Activated naive CD4-positive, alpha-beta T cell treated with anti-CD3 and anti-CD28 coated beads for 36 hours (primary cell): ENCODE measurements at places on chromosomes 2 and 18.

GRCh38 chr2:229335330-229335729 lies 64.2 kb upstream of the PID1 start:
- no peak for DNase-seq

- DNase-seq = no peak
Observed at GRCh38 chr2:29401994-29402393, 286.8 kb downstream of the CLIP4 start.

DNA sequence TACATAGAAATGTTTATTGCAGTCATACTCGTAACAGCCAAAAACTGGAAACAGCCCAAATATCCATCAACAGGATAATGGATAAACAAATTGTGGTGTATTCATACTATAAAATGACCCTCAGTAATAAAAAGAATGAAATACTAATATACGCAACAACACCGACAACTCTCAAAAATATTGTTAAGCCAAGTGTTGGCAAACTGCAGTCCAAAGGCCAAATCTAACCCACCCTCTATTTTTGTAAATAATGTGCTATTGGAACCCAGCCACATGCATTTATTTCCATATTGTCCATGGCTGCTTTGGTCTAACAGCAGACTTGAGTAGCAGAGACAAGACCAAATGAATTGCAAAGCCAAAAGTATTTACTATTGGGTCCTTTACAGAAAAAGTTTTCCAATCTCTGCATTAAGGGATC lies 151.0 kb downstream of the MREG start:
- DNase-seq = no peak

- no peak for DNase-seq
Observed at GRCh38 chr2:133204421-133204820, 363.8 kb downstream of the NCKAP5 start.

DNA sequence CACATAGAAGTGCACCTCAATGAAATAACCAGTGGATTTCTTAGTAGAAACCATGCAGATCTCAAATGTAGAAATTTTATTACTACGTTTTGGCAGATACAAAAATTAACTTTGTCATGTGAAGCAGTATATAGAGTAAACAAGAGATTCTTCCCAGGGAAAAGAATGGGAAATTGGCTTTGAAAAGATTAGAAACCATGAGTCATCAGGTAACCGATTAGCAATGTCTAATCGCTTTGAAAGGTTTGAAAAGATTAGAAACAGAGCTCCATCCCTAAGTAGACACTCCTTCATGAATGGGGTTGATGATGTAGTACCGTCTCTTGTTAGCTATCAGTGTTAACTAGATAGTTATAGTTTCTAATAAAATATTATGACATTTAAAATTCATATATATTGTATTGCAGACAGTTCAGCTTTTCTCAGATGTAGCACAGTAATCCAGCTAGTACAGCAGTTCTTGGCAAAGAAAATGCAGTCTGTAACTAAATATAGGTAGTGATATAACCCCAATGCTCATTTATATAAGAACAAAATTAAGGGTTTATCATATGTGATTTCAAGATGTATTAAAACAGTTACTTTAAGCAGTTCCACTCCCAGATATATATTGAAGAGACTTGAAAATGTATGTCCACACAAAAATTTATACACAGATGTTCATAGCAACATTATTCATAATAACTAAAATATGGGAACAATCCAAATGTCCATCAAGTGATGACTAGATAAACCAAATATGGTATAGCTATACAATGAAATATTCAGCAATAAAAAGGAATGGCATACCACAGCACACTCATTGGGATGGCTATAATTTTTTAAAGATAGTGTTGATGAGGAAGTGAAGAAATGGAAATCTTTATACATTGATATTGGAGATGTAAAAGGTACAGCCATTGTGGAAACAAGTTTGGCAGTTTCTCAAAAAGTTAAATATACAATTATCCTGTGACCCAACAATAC lies 113.9 kb downstream of the PTPN4 start:
- DNase-seq = no peak

DNA sequence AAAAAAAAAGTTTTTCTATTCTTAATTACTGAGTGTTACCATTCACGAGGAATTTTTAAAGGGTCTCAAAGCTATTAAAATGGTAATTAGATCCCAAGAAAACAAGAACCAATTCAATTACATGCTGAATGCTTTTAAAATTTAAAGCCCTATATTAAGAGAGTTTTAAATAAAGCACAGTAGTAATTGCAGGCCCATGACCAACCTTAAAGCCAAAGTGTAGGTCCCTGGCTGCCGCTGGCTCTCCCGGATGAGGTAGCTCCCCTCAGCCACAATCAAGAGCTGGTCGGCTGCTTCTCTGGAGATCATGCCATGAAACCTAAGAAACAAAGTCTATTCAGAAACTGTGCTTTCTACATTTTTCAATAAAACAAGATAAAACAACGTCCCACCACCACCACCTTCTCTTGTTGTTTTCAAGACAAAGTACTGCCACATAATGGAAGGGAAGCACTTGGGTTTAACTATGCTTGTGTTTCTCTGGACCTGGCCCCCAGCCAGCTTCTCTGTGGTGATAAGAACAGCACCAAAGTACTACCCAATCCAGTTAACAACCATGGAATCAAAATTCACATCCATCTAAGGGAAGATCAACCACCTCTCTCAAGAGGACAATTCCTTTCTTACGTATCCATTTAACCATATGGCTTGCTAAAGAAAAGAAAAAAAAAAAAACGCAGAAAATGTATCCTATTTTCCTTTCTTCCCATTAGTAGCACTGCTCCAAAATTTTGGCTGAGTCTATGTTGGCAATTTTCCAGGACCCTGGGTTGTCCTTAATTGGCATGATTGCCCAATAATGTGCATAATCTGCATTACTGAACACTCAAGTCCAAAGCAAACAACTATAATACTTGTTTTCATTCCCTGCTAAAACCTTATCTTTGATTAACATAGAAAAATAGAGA lies 90.1 kb downstream of the CHN1 start:
- no peak for DNase-seq

- no peak for DNase-seq
Observed at GRCh38 chr18:33833842-33834241, 255.8 kb downstream of the ASXL3 start.

- no peak for DNase-seq
Observed at GRCh38 chr2:19073522-19073921, 284.9 kb downstream of the OSR1 start.

DNA sequence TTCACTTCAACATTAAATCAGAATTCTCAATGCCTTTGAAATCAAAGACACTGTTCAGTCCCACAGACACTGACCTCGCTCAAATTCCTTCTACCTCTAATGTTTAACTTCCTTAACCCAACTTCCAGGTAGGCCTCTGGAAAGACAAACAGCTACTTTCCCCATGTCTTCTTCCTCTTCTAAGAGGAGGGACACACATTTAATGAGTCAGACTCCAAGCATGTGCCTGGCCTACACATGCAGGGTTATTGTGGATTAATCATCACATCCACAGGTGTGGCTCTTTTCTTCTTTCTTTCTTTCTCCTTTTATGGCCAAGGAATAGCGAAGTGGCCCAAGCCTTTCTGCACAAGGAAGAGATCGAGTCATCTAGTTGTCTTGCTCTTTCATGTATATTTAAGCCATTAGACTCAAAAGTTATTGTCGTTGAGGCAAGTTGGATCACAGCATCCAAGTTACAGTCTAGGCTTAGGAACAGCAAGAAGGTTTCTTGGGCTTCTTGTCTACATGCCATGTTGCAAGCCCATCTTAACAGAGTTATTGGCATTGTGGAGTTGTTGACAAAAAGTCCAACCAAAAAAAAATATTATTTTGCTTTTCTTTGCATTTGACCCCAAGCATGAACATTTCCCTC lies 387.8 kb downstream of the IRS1 start:
- DNase-seq = no peak

DNA sequence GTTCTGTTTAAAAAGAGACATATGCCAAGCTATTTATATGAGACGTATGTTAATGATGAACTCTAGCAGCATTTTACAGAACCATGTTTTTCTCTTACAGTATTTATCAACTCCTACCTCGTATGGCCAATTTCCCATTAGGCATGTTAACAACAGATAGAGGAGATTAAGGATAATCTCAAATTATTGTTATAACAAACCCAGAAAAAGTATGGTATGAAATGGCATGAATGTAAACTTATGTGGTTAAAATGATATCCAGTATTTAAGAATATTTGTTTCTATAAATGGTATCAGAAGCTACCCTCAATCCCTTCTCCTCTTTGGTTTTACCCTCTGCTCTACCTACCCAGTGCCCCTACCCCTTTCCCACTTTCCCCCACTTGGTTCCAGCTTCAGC lies 132.0 kb downstream of the IKZF2 start:
- no peak for DNase-seq

DNA sequence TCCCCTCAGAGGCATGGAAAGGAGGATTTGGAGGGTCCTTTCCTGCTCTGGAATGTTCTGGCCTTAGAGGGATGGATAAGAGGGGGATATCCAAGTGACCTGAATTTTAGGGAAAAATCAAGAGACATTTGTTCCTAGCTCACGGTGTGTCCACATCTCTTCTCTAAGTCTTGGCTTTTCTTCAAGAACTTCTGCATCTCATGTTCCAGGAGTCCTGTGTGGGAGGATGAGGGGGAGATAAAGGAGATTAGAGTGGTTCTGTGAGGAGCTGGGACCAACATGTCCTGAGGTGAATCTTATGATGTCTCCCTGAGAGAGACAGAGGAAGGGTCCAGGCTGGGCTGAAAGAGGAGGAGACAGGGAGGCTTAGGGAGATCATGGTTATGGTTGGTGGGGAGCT lies 11.7 kb downstream of the EMX1 start:
- no peak for DNase-seq

GRCh38 chr2:127672341-127673224 lies 2.7 kb downstream of the LIMS2 start:
- no peak for DNase-seq

DNA sequence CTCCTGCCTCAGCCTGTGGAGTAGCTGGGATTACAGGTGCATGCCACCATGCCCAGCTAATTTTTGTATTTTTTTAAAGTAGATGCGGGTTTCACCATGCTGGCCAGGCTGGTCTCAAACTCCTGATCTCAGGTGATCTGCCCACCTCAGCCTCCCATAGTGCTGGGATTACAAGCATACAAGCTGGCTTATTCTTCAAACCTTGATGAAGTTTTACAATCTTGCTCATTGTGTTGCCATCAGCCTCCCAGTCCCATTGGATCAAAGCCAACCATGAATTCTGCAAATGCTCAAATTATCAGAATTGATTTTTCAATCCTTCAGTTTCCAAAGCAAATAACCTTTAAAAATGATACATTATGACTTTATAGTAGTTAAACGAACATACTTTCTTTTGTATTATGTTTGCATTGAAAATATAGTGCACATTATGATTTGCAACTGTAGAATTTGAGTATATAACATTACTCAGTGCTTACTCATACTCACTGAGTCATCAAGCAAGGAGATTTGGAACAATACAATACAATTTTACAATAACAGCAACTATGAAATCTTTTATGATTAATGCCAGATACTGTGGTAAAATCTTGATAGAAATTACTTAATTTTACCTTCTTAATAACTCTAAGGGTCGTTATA lies 1491.9 kb upstream of the CELF4 start:
- no peak for DNase-seq
